ENCODE measurements at places on chromosomes 12 and 14. TPM values are rescaled to one million over a fixed set of nuclear protein-coding genes. Genes with fewer than 3 reads are reported as not detected.

The TEX52 gene
- not detected for total RNA-seq

The TDRD9 gene
- total RNA-seq: 0.30 TPM

The SLC38A4 gene
- total RNA-seq: 0.35 TPM

The AP5M1 gene
- total RNA-seq: 16.3 TPM

The CINP gene
- total RNA-seq: 31.7 TPM

The KRT6C gene
- total RNA-seq: not detected

The SYT10 gene
- total RNA-seq: not detected

The OTUB2 gene
- 1.5 TPM for total RNA-seq

The DAO gene
- total RNA-seq: not detected

The SOAT2 gene
- not detected for total RNA-seq
